ENCODE measurements at places on chromosomes 4 and X.

DNA sequence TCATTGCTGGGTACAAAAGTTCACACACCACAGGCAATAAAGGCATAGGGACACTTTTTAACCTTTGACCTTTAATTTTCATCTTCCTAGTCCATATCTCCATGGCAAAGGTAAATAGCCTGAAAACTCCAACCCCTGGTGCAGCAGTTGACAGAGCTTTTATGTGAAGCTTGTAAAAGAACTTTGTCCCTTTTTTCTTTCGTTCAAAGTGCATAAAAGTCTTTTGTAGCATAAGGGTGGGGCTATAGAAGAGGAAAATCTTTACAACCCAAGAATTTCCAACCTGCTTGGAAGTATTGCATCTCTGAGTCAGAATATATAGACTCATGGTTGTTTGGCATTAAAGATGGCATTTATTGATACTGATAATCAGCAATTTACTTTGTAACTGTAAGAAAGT is 20.4 kb downstream of the POF1B start:
- DNase-seq: no peak
- H3K36me3 ChIP-seq: no peaks in the 10 kb centered on the region
- no peaks in the 10 kb centered on the region for H3K4me1 ChIP-seq
- no peak overlapping the region for H3K4me3 ChIP-seq
- no peak overlapping the region for H3K27ac ChIP-seq

DNA sequence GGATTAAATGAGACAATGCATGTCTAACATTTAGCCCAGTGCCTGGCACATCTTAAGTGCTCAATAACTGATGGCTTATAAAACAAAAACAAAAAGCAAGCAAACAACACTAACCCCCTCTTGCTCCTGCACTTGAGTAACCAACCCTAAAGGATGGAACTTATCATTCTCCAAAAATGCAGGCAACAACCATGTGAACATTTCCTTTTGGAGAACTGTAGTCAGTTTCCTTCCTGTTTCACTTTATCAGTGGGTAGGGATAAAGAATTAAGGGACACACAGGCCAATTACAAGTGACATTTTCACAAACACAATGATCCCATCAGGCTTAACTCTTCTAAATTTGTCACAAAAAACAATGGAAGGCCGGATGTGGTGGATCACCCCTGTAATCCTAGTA is 30.4 kb downstream of the RPS3A start:
- H3K27ac ChIP-seq: no peak overlapping the region
- H3K36me3 ChIP-seq: no peaks in the 10 kb centered on the region
- no peak overlapping the region for H3K4me3 ChIP-seq
- no peaks in the 10 kb centered on the region for H3K27me3 ChIP-seq
- no peak for DNase-seq

DNA sequence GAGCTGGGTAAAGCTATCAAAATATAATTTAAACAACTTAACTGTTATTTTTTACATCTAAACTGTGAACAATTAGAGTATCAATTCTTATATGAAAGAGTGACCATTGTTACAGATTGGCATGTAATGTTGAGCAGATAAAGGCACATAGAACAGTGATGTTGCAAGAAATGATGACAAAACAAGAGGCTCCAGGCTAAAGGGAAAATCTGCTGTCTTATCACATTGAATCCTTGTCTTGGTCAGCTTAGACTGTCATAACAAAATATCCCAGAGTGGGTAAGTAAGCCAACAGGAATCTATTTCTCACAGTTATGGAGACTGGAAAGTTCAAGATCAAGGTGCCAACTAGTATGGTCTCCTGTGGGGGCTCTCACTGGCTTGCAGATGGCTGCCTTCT is 154.1 kb upstream of the PPP3CA start:
- H3K36me3 ChIP-seq: no peaks in the 10 kb centered on the region
- H3K4me1 ChIP-seq: no peaks in the 10 kb centered on the region
- H3K27me3 ChIP-seq: no peaks in the 10 kb centered on the region
- no peak overlapping the region for H3K4me3 ChIP-seq
- H3K27ac ChIP-seq: no peak overlapping the region

GRCh38 chr4:169971456-169972015 is 54.7 kb downstream of the MFAP3L start:
- no peak overlapping the region for H3K4me3 ChIP-seq
- no peaks in the 10 kb centered on the region for H3K4me1 ChIP-seq
- DNase-seq: no peak
- no peak overlapping the region for H3K27ac ChIP-seq
- H3K36me3 ChIP-seq: no peaks in the 10 kb centered on the region

GRCh38 chr4:139745111-139745639 is 79.6 kb downstream of the MGST2 start:
- H3K36me3 ChIP-seq: no peaks in the 10 kb centered on the region
- H3K27me3 ChIP-seq: no peaks in the 10 kb centered on the region
- H3K27ac ChIP-seq: no peak overlapping the region
- H3K4me1 ChIP-seq: peaks cover 15% of the 10 kb centered on the region

DNA sequence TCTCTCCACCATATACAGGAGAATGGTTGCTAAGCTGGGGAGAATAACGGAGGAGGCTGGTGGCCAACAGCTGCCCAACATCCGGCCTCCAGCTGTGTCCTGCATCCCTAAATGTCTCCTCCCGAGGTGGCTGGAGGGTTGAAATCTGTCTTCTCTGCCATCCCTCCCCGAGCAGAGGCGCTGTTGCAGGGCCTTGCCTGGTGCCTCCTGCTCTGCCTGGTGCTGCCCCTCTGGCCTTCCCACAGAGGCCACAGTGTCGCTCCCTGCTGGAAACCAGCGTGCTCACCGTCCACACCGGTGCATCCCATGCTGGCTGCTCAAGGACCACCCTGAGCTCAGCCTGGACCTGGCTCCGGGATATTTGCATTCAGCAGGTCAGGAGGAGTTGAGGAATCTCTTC is 115.2 kb downstream of the ENPP6 start:
- no peak overlapping the region for H3K27ac ChIP-seq
- no peak for DNase-seq
- H3K4me3 ChIP-seq: no peak overlapping the region
- no peaks in the 10 kb centered on the region for H3K36me3 ChIP-seq
- no peaks in the 10 kb centered on the region for H3K27me3 ChIP-seq
- no peaks in the 10 kb centered on the region for H3K4me1 ChIP-seq

DNA sequence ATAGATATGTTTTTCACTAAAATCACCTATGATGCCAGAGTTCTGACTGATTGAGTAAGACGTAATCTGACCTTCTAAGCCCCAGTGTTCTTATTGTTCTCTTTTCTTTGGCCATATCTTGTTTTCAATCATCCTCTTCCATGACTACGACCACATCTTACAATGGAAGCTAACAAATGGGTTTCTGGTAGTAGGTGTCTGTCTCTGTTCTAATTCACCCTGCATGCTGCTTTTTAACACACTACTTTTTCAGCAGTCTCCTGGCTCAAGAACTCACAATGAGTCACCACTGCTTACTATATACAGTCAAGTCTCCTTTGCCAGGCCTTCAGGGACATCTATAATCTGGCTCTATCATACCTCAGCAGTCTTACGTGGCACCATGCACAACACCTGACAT is 146.1 kb downstream of the NEXMIF start:
- no peaks in the 10 kb centered on the region for H3K4me1 ChIP-seq
- no peaks in the 10 kb centered on the region for H3K36me3 ChIP-seq
- H3K4me3 ChIP-seq: no peak overlapping the region
- no peak overlapping the region for H3K27ac ChIP-seq
- DNase-seq: no peak

- no peaks in the 10 kb centered on the region for H3K27me3 ChIP-seq
- no peaks in the 10 kb centered on the region for H3K36me3 ChIP-seq
- H3K27ac ChIP-seq: no peak overlapping the region
- H3K4me3 ChIP-seq: no peak overlapping the region
- DNase-seq: no peak
Measured at GRCh38 chr4:31947101-31947500, 1226.9 kb downstream of the PCDH7 start.

DNA sequence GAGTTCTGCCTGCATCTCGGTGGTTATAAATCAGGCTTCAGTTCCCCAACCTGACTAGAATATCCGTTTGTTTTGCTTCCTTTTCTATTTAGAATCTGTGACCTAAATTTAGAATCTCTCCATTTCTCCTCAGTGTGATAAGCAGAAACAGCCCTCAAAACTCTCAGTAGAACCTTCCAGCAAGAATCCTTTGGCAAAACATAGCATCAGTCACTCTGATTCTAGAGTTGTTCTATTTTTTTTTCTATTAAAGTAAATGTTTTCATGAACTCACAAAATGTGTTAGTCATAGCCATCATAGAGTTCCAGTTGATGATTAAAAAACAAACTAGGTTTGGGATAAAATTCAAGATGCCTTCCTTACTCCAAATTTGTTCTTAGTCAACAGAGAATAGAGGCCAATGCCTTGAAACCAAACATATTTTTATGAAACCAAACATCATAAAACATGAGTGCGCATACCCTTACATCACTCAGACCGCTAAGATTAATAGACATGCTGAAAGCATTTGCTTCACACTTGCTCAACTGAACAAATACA is 13.2 kb upstream of the C1QTNF7 start:
- H3K36me3 ChIP-seq: no peaks in the 10 kb centered on the region
- no peak overlapping the region for H3K27ac ChIP-seq
- peaks cover 37% of the 10 kb centered on the region for H3K4me1 ChIP-seq
- no peak for DNase-seq
- H3K27me3 ChIP-seq: no peaks in the 10 kb centered on the region
- H3K4me3 ChIP-seq: no peak overlapping the region

- H3K4me3 ChIP-seq: no peak overlapping the region
- no peak overlapping the region for H3K27ac ChIP-seq
- H3K27me3 ChIP-seq: no peaks in the 10 kb centered on the region
- H3K4me1 ChIP-seq: peaks cover 7% of the 10 kb centered on the region
- H3K36me3 ChIP-seq: peaks cover 67% of the 10 kb centered on the region
Measured at GRCh38 chr4:3207531-3208037, 41.4 kb upstream of the MSANTD1 start.

DNA sequence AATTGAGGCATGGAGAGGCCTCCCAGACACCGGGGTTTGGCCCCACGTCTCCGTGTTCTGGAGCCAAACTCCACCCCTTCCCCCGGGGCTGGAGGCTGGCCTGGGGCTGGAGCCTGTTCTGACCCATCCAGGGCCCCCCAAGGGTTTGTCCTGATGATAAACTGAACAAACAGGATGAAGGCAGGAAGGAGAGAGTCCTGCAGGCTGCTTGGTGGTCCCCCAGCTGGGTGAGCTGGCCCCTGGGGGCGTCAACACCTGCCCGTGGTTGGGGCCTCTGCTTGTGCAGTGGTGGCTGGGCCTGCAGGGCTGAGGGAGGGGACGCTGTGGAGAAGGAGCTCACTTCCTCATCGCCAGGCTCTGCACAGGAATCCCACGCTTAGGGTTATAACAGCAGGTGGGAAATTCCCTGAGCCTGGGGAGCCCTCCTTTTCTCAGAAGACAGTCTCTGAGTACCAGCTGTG is 2.3 kb downstream of the SH3TC1 start:
- H3K4me3 ChIP-seq: peak overlapping the region; percentile 54
- H3K27me3 ChIP-seq: no peaks in the 10 kb centered on the region
- no peaks in the 10 kb centered on the region for H3K36me3 ChIP-seq
- peak overlapping the region; percentile 87 for H3K27ac ChIP-seq
- DNase-seq: peak; percentile 89

GRCh38 chrX:40260146-40260747 is 162.5 kb upstream of the BCOR start:
- no peak overlapping the region for H3K4me3 ChIP-seq
- no peaks in the 10 kb centered on the region for H3K36me3 ChIP-seq
- H3K27me3 ChIP-seq: no peaks in the 10 kb centered on the region
- H3K4me1 ChIP-seq: peaks cover 6% of the 10 kb centered on the region
